GM12892 (cell line): ENCODE measurements at places on chromosomes 7 and 10.

DNA sequence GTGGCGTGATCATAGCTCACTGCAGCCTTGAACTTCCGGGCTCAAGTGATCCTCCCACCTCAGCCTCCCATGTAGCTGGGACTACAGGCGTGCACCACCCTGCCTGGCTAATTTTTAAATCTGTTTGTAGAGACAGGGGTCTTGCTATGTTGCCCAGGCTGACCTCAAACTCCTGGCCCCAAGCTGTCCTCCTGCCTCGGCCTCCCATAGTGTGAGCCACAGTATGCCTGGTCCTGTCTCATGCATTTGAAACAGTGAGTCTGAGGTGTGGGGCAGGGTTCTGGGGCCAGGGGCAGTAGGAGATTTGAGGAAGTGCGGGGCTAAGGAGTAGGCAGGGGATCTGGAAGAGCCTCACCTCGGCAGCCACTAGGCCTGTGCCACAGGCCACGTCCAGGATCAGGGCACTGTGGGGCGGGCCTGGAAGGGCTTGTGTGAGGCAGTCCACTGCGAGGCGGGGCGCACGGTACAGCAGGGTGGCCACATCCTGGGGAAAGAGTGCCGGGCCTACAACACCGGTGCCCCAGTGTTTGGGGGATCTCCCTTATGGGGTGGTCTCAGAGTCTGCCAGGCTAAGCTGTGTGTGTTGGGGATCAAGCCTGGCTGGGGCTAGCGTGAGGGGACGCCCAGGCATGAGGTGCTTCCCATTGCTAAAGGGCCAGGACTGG, 1.5 kb downstream of the METTL27 start:
- DNase-seq: no peak

DNA sequence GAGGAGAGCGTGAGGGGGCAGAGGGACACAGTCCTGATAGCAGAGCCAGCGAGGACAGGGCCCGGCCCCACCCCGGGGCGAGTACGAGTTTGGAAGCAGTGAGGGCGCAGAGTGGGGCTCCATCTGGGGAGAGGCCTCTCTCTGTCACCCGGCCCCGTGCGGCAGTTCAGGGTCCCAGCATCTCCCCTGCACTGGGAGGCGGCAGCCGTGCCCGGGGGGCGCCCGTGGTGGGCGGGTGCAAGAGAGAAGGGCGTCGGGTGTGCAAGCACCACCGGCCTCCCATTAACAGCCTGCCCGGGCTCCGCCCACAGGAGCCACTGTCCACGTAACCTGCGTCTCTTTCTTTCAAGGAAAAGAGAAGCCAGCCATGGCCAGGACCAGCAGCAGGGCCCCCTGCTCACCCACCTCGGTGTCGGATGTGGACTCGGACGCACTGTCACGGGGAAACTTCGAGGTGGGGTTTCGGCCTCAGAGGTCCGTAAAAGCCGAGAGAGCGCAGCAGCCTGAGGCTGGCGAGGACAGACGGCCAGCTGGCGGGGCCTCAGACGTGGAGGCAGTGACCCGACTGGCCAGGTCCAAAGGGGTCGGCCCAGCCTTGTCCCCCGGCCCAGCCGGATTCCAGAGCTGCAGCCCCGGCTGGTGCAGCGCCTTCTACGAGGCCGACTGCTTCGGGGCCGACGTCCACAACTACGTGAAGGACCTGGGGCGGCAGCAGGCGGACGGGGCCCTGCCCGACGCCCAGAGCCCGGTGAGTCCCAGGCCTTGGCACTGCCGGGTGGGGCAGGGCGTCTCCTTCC, 28.7 kb upstream of the UTF1 start:
- DNase-seq: no peak

DNA sequence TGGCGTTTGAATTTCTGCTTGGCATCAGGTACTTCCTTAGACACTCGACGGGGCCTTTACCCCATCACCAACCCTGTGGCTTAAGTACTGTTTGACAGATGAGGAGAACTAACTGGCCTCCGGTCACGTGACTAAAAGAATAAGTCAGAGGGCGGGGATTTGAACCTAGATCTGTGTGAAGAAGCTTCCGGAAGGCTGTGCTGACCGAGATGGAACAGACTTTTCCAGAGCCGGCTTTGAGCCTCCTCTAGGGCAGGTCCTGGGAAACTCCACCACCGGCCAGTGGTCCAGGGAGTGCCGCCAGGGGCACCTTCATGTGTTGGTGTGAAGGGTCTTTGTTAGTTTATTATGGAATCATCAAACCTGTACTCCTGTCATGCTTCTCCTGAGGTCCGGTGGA, 26.9 kb downstream of the CAMK1D start:
- no peak for DNase-seq

GRCh38 chr10:48233559-48234005, 40.9 kb downstream of the FRMPD2 start:
- DNase-seq: no peak

DNA sequence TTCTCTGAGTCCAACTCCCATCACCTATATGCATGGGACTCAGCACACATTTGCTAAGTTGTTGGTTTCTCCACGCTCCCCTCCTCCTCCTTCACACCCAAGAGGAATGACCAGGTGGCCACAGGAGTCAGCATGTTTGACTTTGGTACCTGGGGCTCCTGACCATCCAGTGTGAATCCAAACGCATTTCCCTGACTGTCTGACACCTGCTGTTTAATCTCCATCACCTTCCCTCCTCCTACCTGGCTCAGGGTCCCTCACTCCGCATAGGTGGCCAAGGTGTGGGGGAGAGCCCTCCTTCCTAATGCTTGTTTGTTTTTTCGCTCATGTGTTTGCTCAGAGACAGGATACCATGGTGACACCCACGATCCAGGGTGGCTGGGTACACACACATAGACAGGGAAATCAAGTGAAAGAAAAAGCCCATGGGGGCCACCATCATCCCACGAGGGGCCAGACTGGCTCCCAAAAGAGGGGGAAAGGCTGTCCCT, 194.9 kb downstream of the KCNMA1 start:
- no peak for DNase-seq

DNA sequence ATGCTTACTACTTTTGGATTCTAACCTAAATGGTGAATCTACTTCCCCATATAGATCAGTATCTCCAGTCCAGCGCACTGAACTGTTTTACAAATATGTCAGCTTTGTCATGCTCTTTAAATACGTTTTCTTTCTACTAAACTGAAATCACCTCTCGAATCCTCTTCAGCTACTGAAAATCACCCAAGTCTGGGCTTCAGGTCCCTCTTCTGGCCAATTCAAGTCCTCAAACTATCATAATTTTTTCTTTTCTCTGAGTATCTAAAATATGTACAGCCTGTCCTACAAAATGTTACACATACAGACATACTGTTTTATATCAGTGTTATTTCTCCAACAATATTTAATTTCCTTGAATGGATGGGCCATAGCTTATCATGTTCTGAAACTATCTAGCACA, 84.2 kb downstream of the CACNA2D1 start:
- no peak for DNase-seq

DNA sequence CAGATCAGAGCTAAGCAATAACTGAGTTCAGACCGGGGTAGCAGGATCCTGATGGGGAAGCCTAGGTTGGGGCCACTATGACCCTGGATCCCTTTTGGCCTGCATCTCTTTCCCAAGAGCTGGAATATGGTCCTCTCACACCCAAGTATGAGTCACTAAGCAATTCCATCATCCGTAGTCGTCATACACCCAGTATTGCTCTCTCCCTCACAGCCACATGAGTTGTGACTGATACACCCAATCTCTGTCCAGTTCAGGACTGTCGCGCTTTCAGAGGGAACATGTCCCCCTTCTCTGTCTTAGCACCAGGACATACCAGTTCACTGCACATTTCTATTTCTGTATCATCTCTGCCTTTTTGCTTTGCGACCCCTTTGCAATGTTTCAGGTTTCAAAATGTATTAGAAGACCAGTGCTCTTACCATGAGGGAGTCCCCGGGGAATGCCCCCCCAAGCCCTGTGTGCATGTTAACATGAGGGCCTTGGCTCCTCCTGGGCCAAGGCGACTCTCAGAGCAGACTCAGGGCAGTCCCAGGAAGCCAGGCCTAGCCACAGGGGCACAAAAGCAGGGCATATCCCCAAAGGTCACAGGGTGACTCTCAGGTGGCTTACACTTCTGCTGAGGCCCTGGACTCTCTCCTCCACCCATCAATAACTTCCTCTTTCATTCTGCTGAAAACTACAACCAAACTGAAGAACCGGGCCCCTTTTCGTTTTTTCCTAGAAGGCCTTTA, 75.3 kb upstream of the SAMD8 start:
- DNase-seq: peak; percentile 32

- DNase-seq: no peak
These were observed 99.0 kb downstream of the AOAH start for GRCh38 chr7:36625247-36625646.

GRCh38 chr7:57423768-57424167, 26.2 kb upstream of the ZNF716 start:
- no peak for DNase-seq

- no peak for DNase-seq
These were observed 70.1 kb upstream of the VWC2 start for GRCh38 chr7:49703337-49703736.

DNA sequence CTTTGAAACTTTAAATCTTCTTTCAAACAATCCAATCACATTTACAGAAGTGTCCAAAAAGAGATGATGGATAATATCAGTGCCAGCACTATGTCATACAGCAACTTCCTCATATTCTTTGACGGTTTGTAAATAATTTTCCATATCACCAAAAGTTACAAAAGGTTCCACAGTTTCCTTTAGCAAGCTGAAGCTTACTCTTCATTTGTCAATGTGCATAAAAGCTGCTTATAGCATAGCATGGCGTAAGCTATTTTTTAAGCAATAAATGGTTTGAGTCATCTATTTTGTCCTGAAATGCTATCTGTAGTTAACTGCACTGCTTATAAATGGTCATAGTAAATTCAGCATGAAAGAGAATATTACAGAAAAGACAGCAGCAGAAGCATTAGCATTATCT, 95.1 kb downstream of the ETV1 start:
- no peak for DNase-seq

DNA sequence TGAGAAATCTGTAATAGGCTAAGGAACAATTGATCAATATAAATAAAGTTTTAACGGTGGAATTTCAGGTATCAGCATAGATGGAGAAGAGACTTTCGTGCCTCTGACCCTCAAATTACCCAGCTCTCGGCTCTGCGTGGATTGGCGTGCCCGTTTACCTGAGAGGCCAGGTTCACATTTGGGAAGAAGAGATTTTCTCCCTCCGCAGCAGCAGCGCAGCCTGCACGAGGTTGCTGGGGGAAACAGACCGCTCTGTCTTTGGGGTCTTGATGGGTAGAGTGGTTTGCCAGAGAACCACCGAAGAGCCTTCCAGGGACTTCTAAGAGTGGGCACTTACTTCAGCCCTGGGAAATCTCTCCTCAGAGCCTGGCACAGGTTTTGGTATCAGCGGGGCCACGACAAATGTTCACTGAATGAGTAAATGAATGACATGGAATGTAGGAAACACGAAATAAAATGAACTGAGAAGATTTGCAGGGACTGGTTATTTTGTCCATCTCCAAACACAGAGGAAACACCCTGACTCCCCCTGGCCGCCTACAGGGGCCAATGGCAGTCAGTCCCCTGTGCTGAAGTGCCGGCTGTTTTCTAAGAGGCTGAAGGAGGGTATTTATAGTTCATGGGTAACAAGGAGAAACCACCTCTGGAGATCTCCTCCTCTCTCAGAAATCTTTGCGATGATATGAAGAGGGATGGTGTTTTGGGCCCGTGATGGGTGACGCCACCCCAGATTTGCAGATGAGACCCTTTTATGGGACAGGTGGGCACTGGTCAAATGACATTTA, 338.5 kb downstream of the ADARB2 start:
- no peak for DNase-seq

- no peak for DNase-seq
These were observed 118.8 kb upstream of the LYZL2 start for GRCh38 chr10:30748152-30748973.

DNA sequence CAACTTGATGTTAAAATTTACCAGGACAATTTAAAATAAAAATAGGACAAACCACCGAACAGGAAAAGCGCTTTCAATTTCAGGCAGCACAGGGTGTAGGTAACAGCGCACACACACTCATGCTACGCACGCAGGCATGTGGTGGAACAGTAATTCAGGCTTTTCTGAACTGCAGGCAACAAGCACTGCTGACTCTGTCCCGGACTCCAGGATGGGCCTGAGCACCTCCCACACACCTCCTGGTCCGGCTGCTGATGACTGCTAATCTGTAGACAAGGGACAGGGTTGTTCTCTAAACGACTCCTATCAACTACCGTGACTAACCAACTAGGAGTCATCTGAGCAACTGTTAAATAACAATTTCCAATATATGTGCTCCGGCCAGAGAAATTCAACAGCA, 192.6 kb upstream of the FRMD4A start:
- no peak for DNase-seq

- DNase-seq: peak; percentile 5
These were observed 380.9 kb downstream of the LRRTM3 start for GRCh38 chr10:67306588-67307205.

DNA sequence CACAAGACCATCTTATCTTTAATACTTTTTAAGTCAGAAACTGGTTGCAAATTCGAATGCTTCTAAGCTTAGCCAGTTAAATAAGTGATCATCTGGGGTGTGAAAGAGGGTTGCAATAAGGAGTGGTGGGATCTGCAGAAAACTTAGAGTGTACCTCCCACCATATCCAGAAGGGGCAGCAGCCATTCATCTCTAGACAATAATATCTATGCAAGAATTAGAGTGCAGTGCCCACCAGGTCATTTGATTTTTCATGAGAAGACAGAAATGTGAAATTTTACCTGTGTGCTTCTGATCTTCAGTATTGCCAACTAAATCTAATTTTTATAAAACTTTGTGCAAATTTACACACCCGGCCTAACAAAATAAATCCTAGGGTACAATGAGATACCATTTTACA, 127.2 kb upstream of the SP4 start:
- no peak for DNase-seq

DNA sequence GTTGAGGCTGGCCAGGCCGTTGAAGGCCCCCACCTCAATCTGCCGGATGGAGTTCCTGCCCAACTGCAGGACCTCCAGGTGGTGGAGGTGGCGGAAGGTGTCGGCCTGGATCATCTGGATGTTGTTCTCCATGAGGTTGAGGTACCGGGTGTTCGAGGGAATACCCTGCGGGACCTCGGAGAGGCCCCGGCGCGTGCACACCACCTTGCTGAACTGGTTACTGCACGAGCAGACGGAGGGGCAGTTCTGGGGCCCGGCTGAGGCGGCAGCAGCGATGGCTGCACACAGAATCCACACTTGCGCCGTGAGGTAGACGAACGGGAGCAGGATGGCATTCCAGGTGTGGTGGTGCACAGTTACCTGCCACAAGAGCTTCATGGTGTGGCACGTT, 979 bp downstream of the LRRC4 start:
- DNase-seq: no peak

DNA sequence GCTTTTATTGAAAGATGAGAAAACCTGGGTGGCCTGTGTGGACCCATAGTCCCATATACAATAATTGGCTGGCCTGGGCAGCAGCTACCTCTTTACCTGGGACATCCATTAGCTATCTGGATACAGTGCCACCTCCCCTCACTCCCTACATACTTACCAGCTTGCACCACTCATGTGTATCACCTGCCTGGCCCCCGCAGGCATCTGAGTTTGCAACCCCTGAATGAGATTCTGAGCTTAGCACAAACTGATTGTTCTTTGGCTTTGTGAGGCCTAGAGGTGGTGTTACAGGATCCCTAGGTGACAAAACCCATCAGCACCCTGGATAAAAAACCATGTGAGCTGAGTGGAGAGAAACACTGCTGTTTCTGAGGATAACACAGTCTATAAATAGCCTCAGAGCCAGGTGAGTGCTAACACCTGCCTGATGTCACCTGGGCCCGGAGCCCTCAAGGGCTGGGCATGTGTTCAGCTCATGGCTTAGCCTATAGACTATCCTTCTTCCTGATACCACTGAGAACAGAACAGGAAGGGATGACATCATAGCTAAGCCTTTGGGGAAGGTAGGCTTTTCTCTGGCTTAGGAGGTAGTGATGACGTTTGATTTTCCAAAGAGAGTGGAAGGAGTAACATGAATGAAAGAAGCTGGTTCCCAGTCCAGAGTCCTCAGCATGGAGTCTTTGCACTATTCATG, 2.6 kb upstream of the PPIF start:
- DNase-seq: no peak
